ENCODE measurements at places on chromosomes 5 and 9.

- DNase-seq = no peak
Observed at GRCh38 chr5:87282269-87282668, 14.6 kb downstream of the RASA1 start.

- no peak for DNase-seq
Observed at GRCh38 chr9:36023260-36024048, 13.3 kb upstream of the RECK start.

DNA sequence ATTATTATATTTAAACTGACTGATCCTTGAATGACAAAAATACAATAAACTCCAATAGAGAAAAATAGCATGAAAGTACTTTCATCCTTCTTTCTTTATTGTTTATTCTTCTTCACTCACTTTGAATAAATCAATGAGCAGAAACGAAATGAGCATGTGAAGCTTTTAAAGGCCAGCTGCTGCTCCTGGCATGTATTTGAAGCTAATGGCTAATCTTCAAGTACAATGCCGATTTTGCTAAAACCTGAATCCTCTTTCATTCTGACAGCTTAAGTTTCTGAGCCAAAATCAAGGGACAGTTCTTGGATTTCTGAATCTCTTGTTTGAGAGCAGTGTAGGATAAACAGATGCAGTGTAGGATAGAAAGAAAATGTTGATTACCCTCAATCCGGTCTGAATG lies 237.3 kb downstream of the CDH10 start:
- DNase-seq = no peak

DNA sequence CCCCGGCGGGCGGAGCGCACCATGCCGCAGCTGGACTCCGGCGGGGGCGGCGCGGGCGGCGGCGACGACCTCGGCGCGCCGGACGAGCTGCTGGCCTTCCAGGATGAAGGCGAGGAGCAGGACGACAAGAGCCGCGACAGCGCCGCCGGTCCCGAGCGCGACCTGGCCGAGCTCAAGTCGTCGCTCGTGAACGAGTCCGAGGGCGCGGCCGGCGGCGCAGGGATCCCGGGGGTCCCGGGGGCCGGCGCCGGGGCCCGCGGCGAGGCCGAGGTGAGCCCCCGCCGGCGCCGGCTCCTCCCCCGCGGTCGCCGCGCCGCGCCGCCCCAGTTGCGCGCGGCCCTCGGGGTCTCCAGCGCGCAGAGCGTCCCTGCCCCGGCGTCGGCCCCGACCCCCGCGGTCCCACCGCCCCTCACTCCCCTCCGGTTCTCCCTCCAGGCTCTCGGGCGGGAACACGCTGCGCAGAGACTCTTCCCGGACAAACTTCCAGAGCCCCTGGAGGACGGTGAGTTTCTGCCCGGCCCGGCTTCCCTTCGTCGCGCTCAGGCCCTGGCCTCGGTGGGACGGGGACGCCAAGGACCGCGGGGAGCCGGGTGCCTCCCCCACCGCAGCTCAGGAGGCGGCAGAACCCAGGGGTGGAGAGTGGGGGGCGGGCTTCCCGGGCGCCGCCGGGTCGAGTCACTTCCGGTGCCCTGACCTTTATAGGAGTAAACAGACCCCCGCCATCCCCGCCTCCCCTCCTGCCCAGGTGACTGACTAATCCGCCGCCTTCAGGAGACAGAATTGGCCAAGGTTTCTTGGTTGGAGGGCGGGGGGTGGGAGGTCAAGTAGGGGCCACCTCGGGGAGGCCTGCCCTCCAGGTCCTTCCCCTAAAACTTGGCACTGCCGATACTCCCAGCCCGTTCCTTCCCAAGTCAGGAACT lies 665 bp downstream of the TCF7 start:
- DNase-seq = no peak

GRCh38 chr9:121853617-121854395 lies 202.4 kb downstream of the DAB2IP start:
- DNase-seq = peak; percentile 57

GRCh38 chr5:139391570-139392323 lies 2.0 kb upstream of the MZB1 start:
- DNase-seq = no peak

- no peak for DNase-seq
Observed at GRCh38 chr5:9549941-9550340, 4.1 kb upstream of the SEMA5A start.

DNA sequence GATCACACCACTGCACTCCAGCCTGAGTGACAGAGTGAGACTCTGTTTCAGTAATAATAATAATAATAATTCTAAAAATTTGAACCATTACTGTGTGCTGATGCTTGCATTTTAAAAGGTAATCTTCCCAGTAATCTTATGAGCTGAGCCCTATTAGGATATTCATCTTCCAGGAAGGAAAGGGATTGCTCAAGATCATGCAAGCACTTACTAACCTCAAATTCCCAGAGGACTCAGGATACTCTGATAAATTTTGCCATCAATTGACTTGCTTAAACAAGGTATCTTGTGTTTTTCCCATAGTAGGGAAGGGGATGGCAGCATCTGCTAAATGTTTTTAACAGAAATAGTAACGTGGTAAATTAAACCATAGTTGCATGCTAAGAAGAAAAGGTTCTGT lies 176.4 kb upstream of the MRPS30 start:
- DNase-seq = no peak

DNA sequence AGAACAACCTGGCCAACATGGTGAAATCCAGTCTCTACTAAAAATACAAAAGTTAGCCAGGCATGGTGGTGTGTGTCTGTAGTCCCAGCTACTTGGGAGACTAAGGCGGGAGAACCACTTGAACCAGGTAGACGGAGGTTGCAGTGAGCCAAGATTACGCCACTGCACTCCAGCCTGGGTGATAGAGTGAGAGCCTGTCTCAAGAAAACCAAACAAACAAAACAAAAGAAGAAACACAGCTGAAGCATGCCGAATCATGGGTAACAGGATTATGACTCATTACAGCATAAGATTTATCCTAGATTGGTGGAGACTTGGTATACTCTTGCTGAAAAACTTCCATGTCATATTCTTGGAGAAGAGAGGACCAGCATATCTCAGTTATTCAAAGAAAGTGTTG lies 236.7 kb upstream of the CCNH start:
- DNase-seq = no peak

GRCh38 chr9:121210536-121210935 lies 8.9 kb upstream of the RAB14 start:
- DNase-seq = no peak

GRCh38 chr9:108356806-108357205 lies 499.0 kb downstream of the ACTL7B start:
- DNase-seq = no peak

- DNase-seq = no peak
Observed at GRCh38 chr5:19536387-19536786, 451.6 kb downstream of the CDH18 start.

GRCh38 chr5:73454379-73455036 lies 5.9 kb upstream of the FOXD1 start:
- no peak for DNase-seq

DNA sequence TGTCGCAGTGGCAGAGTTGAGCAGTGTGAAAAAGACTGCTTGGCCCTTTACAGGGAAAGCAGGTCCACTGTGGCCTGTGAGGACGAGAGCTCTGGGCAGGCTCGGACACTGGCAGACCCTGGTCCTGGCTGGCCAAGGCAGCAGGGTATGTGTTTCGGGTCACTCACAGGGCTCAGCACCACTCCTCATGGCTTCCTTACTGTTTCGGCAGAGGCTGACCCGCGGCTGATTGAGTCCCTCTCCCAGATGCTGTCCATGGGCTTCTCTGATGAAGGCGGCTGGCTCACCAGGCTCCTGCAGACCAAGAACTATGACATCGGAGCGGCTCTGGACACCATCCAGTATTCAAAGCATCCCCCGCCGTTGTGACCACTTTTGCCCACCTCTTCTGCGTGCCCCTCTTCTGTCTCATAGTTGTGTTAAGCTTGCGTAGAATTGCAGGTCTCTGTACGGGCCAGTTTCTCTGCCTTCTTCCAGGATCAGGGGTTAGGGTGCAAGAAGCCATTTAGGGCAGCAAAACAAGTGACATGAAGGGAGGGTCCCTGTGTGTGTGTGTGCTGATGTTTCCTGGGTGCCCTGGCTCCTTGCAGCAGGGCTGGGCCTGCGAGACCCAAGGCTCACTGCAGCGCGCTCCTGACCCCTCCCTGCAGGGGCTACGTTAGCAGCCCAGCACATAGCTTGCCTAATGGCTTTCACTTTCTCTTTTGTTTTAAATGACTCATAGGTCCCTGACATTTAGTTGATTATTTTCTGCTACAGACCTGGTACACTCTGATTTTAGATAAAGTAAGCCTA lies 15.7 kb downstream of the SQSTM1 start:
- DNase-seq = no peak

DNA sequence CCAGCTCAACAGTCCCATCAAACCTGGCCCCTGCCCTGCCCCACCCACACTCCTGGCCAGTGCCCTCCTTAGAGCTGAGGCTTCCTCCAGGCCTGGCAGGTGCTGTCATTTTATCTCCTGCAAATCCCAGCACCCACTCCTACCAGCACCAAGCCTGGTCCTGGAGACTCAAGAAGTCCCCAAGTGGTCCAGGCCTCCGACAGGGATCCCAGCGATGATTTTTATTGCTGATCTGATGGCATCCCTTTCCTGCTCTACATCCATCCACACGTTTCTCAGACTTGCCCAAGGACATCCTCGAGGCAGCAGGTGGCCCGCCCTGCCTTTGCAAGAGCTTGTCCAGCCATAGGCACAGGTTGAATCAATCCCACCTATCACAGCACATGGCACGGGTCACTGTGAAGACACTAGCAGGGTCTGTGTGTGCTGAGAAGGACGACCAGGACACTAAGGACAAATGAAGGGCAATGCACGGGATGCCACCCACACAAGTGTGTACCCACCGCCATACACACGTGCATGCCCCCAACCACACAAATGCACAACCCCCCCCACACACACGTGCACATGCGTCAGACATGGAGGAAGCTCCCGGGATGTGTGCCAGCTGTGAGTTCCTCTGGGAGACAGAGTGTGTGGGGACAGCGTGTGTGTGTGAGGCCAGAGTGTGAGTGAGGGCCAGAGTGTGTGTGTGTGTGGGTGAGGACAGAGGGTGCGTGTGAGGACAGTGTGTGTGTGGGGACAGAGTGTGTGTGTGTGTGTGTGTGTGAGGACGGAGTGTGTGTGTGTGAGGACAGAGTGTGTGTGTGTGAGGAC lies 62.4 kb upstream of the UBAC1 start:
- no peak for DNase-seq

GRCh38 chr5:42756606-42757601 lies at the start of gene CCDC152:
CCDC152 (plus strand) TSS chr5:42756818; CDS start chr5:42759122, 2,304 bp downstream.
- no peak for DNase-seq

DNA sequence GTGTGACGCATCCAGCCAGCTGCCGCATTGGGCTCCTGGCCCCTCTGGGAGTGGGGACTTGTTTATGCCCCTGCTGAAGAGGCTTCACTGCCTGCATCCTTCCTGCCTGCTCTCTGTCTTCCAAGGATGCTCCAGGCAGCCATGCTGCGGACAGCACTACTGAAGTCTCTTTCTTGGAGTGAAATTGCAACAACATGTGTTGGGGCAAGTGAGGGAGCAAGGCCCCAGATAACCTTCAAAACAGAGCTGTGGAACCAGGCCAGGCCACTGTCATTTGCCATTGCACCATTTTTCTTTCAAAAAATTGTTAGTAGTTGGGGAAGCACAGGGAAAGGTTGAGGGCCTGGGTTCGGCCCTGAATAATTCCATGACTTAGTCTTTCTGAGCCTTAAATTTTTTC lies 169.6 kb upstream of the ADRA1B start:
- no peak for DNase-seq

DNA sequence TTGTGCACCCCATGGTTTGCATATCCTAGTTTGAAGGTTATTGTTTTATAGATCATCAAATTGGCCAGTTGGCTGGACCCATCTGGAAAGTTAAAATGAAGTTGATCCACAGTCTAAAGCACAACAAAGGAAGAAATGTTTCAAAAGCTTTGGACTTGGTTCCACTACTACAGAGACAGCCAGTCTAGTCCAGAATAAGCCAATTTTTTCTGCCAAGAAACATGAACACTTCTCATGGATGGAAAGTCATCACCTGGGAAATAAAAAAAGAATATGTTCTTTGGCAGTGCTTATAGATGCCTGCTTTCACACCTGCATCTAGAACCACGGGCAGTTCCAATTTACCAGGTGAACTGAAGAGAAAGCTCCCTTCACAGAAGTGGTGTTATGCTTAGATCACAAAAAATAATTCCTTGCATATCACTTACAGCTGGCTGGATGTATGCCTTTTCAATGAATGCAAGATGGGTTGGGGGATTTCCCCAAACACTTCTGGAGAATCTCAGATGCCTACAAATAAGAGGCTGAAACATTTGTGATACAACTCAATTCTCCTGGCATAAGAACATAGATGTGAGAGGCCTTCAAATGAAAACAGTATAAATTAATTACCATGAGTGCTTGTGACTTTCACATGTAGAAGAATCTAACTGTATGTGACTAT lies 26.9 kb downstream of the C9 start:
- DNase-seq = no peak

DNA sequence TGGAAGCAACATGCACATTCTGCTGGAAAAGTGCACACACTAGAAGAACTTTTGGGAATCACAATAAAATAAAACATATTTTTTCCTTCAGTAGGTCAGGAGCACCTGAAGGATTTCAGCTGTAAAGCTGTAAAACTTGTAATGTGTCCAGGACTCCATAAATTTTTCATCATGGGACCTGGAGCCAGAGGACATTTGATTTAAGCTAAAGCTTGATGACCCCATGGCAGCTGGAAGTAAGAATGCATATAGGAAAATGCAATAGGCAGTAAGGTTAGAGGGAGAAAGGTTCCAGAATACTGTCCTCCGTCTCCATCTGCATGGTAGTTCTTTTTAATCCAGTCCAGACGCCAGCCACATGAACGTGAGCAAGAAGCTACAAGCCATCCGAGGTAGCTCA lies 166.0 kb downstream of the ADAMTSL1 start:
- no peak for DNase-seq

DNA sequence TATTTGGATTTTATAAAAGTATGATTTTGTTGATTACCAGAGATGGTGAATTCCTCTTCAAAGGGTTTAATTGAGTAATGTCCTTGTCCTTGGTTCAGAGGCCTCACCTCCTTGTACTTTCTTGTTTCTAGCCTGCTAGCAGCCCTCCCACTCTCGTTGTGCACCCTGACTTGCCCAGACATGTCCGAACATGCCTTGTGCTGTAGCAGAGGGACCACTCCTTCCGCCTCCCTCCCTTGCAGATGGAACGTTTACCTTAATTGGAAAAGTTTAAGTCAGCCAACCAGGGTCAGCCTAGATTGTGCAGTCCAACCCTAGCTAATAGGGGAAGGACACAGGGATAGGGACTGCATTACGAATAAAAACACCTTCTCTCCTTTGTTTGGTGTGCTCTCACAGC lies 406.9 kb upstream of the NMUR2 start:
- no peak for DNase-seq

- no peak for DNase-seq
Observed at GRCh38 chr5:171311322-171312077, 2.5 kb downstream of the TLX3 start.
